ENCODE measurements at places on chromosomes 4 and X. TPM values are rescaled to one million over a fixed set of nuclear protein-coding genes. Genes with fewer than 3 reads are reported as not detected.

Gene ATOH1
- not detected for total RNA-seq

Gene SMC1A
- total RNA-seq = 59.6 TPM

Gene PSAPL1
- total RNA-seq = not detected

Gene IL21
- not detected for total RNA-seq

Gene PLAC1
- total RNA-seq = not detected

Gene NCAPG
- 1.3 TPM for total RNA-seq

Gene SYNPO2
- 1.1 TPM for total RNA-seq

GRCh38 chr4:41442810-41443209 lies 95.1 kb upstream of the LIMCH1 start:
- no peak for DNase-seq

GRCh38 chrX:1094566-1095333 lies 117.7 kb downstream of the CRLF2 start:
- DNase-seq = no peak

- DNase-seq = no peak
Observed at GRCh38 chrX:85375333-85375738, 4.1 kb downstream of the POF1B start.

GRCh38 chrX:19800821-19801374 lies 86.5 kb downstream of the SH3KBP1 start:
- DNase-seq = no peak

All from naive thymus-derived CD4-positive, alpha-beta T cell (primary cell).